ENCODE measurements at places on chromosomes 2 and 18.

DNA sequence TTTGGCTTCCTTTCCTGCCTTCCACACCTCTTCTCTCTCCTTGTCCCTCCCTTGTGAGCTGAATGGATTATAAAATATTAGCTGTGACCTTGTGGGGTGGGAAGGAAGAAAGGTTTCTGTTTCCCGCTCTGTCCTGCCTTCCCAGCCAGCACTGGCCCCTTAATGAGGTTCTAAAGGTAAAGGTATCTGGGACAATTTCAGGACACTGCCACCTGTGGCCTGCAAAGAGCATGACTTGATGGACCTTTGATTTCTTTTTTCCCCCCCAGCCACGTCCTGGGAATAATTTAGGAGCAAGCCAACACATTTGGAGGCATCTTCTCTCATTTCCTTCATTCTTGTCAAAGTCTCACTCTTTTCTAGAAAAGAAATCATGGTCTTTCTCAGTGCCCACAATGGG is 246.7 kb upstream of the EPAS1 start:
- DNase-seq: no peak

GRCh38 chr2:105791229-105791628 is 46.5 kb downstream of the NCK2 start:
- DNase-seq: no peak

- no peak for DNase-seq
Observed at GRCh38 chr2:224360801-224361251, 41.1 kb downstream of the FAM124B start.

- no peak for DNase-seq
Observed at GRCh38 chr18:45521136-45521535, 94.1 kb upstream of the SLC14A2 start.

GRCh38 chr18:48571639-48572384 is 33.0 kb downstream of the CTIF start:
- no peak for DNase-seq

GRCh38 chr18:40555914-40556313 is 1399.1 kb upstream of the PIK3C3 start:
- DNase-seq: no peak

DNA sequence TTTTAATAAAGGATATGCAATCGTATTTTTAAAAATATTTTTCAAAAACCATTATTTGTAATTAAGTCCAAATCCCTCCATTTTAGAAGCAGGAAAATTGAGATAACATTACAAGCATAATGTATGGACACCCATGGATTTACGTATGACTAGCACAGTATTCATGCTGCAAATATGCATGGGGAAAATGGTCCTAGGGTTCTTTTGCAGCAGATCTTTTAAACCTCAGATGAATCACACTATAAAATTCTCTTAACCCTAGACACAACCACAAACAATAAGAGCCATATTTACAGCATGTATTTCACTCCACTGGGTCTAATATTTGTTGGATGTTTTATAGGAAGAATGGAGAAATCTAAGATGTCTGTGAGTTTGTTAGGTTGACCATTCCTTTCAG is 453.4 kb downstream of the TGIF1 start:
- no peak for DNase-seq

DNA sequence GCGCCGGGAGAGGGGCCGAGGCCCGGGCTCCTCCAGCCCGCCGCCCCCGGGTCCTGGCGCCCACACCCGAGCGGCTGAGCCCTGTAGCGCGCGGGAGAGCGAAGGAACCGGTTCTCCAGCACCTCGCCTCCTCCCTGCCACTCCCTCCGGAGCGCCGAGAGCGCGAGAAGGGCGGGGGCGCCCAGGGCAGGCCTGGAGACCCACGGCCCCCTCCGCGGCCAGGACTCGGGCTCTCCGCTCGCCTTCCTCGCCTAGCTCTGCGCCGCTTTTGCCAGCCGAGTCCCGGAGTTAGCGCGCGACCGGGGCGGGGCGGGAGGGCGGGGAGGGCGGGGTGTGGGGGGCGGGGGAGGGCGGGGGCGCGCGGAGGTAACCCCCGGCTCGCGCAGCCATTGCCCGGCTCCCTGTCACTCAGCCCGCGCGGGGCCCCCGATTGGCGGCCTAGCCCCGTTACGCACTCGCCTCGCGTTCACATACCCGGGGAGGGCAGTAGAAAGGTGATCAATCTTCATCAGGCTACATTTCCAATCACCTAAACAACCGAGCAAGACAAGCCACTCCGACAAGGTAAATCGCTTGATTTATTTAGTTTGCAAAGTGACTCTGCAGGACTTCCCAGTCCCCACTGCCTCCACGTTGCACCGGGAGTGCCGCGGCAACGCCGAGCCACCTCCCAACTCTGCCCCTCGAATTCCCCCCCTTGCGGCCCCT is at the start of gene OTX1:
Gene OTX1 (plus strand): TSS at position 497 of the 708 bp plus-strand sequence. CDS start 2,161 bp downstream, outside the sequence.
- peak; percentile 75 for DNase-seq

GRCh38 chr2:59398081-59398480 is 1155.4 kb downstream of the BCL11A start:
- no peak for DNase-seq

- no peak for DNase-seq
Observed at GRCh38 chr2:238884812-238885408, 37.0 kb downstream of the TWIST2 start.

DNA sequence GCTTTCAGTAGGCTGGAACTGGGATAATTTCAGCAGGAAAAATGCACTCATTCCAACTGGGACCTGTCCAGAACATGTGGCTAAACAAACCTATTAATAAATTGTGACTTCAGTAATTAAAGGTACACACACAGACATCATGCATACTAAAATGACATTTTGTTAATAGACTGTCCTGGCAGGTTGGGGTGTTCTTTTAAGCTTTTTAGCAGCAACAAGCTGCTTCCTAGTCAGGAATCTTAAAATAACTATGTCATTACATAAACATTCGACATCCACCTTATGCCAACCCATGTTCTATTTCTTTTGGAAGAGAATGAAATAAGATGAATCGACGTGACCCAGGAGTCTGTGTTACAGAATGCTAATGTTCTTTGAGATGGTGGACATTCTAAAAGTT is 435.7 kb downstream of the TXNL1 start:
- DNase-seq: no peak

DNA sequence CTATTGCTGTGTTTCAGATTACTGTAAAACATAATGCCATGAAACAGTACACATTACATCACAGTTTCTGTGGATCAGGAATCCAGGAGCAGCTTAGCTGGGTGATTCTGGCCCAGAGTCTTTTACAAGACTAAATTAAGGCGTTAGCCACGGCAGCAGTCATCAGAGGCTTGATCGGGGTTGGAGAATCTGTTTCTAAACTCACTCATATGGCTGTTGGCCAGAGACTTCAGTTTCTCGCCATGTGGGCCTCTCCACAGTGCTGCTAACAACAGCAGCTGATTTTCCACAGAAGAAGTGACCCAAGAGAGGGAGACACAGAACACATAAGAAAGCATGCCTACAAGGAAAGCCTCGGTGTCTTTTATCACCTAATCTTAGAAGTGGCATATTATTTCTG is 89.2 kb upstream of the MYO3B start:
- no peak for DNase-seq

GRCh38 chr2:45804987-45805755 is 153.7 kb downstream of the PRKCE start:
- no peak for DNase-seq

DNA sequence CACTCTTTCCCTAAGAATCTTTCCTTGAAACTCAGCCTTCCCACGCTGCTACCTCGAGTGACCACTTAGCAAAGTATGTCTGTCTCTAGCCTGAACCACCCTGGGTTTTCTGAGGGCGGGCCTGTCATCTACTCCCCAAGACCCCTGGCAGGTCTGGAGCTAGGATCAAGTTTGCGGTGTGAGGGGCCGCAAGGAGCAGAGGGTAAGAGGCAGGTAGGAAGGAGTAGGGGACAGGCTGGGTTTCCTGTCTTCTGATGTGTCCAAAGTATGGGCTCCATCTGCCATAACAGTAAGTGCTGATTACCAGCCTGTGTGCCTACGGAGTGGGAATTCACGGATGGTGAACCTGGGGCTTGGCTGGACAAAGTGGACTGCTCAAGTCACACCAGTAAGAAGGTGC is 25.4 kb downstream of the ZFP36L2 start:
- DNase-seq: no peak

GRCh38 chr2:1653956-1654695 is 90.2 kb downstream of the PXDN start:
- DNase-seq: no peak

DNA sequence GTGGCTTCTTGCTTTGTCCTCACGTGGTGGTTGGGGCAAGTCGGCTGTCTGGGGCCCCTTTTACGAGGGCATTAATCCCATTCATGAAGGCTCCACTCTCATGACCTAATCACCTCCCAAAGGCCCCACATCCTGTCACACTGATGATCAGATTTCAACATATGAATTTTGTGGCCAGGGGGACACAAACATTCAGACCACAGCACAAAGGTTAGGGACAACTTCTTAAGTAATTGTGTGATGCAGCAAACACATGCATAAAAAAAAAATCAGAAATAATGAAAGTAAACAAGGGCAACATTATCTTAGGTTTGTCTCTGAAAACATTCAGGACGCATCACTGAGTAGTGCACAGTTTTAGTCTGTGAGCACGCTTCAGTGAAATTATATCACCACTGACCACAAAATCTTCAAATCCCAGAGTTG is 54.2 kb upstream of the FRZB start:
- no peak for DNase-seq

GRCh38 chr2:232245111-232245510 is 133.4 kb upstream of the ALPP start:
- DNase-seq: no peak

DNA sequence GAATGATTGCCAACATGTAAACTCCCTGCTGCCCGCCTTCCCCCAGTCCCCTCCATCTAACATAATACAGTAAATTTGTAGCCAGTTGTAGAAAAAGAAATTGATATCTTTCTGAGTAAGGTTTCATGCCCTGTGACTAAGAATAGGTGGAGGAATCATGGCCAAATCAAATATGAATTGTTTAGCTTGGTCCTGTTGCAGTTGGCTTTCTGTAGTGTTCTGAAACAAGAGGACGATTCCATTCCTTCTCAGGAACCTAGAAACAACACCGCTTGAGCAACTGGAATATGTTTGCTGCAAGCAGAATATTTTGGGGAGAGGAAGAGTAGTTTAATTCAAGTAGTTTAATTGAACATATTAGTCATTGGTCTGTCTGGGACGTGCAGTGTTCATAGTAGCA is 7.0 kb upstream of the DRC1 start:
- DNase-seq: no peak

- DNase-seq: no peak
Observed at GRCh38 chr2:98472132-98472650, 27.5 kb downstream of the INPP4A start.

DNA sequence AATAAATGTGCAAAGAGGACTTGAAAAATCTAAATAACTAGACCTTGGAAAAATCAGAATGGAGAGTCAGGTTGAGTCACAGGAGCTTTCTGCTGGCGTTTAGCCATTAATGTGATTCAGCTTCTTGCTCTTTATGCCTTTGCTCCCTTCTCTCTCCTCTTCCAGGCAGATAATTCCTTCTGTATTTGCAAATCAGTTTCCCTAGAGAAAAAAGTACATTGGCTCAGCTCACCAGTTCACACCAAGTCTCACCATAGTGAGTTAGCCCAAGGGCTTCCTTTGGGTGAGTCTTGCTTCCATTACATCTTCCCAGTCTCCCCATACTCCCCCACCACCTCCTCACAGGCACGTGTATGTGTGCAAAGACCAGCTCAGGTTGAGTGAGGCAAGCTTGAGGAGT is 73.6 kb downstream of the CYBRD1 start:
- no peak for DNase-seq

DNA sequence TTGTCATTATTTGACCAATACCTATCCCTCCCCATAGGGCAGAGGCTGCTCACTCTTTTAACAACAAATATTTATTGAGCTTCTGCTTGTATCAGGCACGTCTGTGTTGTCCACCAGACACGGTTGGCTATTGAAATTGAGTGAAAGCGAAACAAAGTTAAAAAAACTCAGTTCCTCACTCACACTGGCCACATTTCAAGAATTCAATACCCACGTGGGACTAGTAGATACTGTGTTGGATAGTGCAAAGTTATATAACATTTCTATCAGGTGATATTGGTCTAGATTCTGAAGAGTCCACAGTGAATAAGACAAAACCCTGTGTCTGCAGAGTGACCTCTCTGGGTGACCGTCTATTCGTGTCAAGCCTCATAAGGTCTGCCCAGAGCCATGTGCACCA is 43.9 kb upstream of the GALR1 start:
- DNase-seq: no peak

GRCh38 chr2:209772290-209772685 is 656 bp downstream of the UNC80 start:
- DNase-seq: no peak

DNA sequence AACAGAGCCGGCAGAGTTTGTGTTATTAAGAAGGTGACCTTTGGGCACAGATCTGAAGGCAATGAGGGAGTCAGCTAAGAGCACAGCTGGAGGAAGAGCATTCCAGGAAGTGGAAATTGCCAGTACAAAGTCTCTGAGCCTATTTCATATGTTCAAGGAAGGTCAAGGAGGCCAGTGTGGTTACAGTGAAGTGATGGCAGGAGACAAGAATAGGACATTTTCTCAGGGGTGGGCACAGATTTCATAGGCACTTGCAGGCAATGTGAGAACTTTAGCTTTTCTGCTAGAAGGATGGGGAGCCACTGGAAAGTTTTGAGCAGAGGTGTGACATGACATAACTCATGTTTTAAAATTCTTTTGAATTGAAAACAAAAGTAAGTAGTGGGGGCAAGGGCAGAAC is 50.3 kb downstream of the ARHGAP25 start:
- no peak for DNase-seq

DNA sequence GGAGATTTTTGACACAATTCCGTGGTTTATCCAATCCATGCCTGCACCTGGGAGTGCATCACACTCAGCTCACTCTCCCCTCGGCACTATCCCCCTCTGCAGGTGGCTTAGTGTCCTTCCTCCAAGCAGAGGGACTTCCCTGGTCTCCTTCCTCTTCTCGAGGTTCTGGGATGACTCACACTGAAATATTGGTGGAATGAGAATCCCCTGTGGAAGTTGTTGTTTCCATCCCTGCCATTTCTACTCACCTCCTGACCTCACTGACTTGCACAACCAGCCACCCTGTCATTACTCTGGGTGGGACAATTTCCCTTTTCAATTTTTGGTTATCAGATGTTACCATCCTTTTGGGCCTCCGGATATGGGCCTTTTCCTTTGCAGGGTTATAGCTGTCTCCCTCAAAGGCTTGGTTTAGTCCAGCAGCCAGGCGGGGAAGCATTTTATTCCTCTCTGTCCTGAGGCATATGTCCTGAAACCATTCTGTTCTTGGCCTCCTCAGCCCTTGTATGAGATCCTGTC is 59.9 kb downstream of the PTPRM start:
- no peak for DNase-seq
